Esophagus squamous epithelium (tissue), 5 donors: ENCODE measurements at places on chromosomes 7 and 10.

DNA sequence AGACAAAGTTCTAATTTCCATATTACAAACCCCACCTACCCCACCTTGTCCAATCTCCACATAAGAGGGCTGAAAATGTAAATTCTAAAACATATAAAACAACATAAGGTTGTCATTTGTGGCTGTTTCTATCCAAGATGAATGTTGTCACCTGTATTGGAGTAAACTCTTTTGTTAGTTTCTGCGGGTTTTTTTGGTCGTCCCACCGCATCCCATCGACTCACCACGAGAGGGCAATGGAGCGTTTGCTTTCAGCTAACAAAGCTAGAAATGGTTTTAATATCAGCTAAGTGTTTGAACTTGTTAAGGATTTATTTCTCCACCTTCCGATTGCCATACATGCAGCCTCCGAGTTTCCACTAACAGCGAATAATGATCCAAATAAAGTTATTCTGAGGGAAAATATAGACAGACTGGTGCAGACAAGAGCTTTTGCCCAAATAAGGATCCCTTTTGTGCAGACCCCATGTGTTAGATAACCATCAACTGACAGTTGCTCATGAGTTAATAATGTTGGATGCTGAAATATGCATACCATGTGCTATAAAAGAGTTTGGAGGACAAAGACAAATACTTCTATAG lies 137.2 kb downstream of the ARID5B start:
- no peak for DNase-seq

DNA sequence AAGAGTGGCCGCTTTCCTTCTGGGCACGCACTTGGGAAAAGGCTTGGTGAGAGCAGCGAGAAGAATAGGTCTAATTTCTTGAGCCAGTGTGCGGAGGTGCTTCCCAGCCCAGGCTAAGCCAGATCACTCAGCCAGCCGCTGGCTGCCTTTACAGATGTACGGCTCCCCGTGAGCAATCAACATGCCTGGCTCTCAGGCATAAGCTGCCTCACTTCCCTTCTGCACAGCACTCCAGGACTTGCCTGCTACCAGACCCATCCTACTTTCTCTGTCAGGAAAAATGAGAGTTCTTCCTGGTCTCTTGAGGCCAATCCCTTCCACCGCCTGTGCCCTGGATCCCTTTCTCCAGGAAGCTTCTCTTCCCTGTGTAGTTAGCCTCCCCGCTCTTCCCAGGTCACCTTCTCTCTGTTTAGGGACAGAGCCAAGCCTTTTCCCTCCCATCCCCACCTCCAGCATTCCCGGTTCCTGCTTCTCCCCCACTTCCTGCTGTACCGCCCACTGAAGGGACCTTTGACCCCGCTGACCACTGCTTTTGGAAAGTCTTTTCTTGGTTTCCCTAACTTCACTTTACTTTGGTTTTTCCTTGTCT lies 1.1 kb upstream of the ACTR3C start:
- DNase-seq = no peak

DNA sequence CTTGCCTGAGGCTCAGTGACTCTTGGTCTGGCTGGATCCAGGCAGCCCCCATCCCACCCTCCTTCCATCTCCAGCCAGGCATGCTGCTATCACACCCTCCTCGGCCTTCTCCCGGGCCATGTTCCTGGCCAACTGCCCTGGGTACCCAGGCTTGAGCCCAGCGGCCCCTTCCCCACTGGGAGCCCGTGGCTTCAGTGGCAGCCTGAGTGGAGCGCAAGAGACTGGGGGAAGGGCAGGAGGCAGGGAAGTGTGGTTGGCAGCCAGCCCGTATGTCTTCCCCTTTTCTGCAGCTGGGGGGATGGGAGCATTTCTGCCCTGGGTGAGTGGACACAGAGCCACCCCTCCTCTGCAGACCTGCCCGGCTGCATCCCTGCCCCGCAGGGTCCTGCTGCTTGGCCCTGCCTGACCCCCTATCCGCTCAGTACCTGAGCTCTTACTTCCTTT lies 148.5 kb downstream of the ARHGAP22 start:
- DNase-seq = no peak

- no peak for DNase-seq
These were observed 749.0 kb downstream of the SUGCT start for GRCh38 chr7:40883826-40884225.

DNA sequence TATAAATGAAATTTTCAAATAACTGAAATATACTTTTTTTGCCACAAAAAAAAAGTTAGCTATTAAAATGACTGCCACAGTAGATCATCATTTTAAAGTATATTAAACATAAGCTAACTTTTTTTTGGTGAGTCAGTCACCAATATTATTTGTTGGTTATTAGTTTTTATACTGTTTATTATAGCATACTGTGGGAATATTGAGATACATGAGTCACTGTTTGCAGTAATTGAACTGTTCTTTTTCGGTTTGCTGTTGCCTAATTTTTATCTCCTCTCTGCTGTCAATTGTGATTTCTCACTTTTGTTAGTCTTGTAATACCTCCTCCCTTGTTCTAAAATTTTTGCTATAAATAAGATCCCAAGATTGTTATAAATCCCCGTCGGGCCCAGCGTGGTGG lies 45.7 kb downstream of the BTAF1 start:
- no peak for DNase-seq

- no peak for DNase-seq
These were observed 523.0 kb downstream of the PTPRN2 start for GRCh38 chr7:158064631-158065030.

GRCh38 chr10:45552476-45552875 lies 120.1 kb downstream of the ZFAND4 start:
- no peak for DNase-seq

- DNase-seq = no peak
These were observed 62.5 kb upstream of the KCNMA1 start for GRCh38 chr10:77700086-77700485.

DNA sequence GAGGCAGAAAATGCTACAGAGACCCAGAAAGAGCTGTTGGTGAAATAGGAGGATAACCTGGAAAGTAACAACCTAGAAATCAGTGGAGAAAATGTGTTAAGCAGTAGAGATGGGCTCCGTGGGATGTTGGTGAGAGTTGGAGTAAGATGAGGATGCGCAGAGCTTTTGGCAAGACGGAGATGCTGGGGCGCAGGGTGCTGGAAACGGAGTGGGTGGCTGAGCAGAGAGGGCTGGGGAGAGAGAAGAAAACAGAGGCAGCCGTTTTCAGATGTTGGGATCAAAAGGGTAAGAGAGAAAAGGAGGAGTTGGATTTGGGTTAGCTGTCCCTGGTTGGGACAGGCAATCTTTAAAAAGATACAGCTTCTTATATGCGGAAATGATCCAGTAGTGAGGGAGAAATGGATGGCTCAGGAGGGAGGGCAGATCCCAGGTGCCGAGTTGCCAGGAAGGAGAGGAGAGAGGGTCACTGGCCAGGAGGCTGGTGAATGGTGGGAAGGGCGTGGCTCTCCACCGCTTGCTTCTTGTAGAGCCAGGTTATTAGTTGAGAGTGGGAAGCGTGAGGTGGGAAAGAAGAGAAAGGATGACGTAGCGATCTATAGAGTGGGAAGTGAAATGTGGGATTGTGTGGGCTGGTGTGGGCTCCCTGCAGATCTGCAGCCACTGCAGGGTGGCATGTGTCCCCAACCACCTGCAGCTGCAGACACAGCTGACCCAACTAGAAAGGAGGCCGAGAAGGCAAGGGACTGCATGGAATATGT lies 182.2 kb upstream of the SVIL start:
- no peak for DNase-seq

DNA sequence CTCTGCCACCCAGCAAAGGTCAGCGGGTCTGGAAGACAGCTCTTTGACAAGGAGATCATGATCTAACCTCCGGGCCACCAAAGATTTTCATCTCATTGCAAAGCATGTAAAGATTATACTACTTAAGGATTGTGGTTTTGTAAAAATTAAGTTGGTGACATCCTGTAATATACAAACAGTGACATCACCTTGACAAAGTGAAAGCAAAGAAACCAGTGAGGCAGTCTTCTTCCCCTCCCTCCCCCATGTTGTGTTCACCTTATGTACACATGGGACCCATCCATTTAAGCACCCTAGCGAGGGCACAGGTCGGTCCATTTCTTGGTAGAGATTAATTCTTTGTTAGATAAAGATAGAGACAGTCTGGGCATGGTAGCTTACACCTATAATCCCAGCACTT lies 3.9 kb downstream of the MDH2 start:
- no peak for DNase-seq

GRCh38 chr7:138246428-138246827 lies 170.2 kb downstream of the AKR1D1 start:
- DNase-seq = no peak

DNA sequence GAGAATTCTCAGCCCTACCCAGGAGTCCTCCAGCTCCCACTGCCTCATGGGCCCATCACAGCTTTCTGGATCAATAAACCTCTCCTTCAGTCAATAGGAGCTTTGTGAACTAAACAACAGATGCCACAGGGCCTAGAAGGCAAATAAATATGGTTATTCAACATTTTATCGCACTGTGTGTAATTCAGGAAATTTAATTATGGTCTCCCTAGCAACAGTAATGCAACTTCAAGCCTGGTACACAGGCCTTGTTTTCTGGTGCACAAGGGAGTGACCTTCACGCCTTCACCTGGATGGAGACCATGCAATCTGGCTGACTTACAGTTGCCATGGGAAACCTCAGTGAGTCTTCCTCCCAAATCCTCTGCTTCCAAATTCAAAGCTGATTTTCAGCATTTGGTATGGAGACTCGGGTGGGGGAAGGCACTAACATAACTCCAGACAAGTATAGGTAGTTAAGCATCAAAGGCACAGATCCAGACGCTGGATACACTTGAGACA lies 441.0 kb upstream of the NPVF start:
- DNase-seq = no peak

- no peak for DNase-seq
These were observed 1.8 kb upstream of the PFKFB3 start for GRCh38 chr10:6200734-6201515.

GRCh38 chr10:132884691-132885271 lies 57.6 kb downstream of the CFAP46 start:
- DNase-seq = no peak

- no peak for DNase-seq
These were observed 54.4 kb downstream of the COBL start for GRCh38 chr7:51261950-51262795.

GRCh38 chr7:20514364-20514763 lies 101.1 kb upstream of the ABCB5 start:
- DNase-seq = no peak

DNA sequence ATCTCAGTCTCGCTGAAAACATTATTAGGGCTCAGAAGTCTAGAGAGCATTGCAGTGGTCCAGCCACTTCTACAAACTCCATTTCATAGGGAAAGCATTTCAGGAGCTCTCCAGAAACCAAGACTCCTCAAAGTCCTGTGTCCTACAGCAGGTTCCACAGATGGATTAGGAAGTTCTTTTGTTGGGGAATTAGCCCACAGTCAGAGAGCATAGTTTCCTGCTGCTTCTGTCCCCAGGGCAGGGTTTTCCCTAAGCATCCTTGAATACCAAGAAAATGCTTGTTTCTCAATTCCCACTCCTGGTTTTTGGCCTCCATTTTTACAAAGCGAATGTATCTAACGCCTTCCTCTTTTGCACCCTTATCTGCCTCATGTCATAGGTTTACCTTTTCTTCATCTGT lies 235.9 kb upstream of the PODXL start:
- no peak for DNase-seq

DNA sequence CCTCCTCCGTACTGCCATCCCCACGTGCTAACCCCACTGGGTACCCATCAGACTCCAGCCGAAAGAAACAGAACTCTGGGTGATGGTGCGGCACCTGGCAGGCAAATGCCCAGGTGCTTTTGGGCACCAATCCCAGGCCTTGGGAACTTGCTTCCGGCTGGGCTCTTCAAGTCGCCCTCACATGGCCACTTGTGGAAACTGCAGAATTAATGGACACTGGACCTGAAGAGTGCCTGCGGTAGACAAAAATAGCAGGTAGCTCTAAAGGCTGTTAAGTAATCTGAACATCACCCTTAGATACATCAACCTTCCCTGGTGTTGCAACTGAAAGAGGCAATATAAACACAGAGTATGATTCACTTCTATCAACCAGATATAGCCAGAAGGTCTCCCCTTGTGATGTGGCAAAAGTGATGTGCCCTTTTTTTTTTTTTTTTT lies 644.4 kb downstream of the GRM8 start:
- no peak for DNase-seq

DNA sequence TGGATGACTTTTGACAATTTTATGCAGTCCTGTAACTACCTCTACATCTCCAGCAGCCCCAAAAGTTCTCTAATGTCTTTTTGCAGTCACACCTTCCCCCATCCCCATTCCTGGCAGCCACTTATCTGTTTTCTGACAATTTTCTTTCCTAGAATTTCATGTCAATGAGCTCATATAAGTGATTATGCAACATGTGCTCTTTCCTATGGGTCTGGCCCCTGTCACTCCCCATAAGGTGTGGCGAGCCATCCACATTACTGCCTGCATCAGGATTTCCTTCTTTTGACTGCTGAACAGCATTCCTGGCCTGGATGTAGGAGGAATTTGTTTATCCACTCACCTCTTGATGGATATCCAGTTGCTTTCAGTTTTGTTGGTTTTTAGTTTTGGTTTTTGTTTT lies 146.7 kb upstream of the MGMT start:
- no peak for DNase-seq

DNA sequence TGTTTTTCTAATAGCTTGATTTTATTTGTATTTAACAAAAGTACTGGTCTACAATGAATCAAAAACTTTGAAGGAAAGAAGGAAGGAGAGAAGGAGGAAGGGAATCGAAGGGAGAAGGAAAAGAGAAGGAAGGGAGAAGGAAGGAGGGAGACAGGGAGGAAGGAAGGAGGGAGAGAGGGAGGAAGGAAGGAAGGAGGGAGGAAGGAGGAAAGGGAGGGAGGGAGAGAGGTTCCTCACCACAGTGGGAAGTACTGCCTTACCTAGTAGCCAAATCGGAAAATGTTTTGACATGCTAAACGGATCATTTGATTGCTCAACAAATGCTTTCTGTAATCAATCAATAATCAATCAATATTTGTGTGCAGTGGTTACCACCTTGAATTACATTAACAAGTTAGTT lies 225.8 kb upstream of the CELF2 start:
- DNase-seq = no peak

DNA sequence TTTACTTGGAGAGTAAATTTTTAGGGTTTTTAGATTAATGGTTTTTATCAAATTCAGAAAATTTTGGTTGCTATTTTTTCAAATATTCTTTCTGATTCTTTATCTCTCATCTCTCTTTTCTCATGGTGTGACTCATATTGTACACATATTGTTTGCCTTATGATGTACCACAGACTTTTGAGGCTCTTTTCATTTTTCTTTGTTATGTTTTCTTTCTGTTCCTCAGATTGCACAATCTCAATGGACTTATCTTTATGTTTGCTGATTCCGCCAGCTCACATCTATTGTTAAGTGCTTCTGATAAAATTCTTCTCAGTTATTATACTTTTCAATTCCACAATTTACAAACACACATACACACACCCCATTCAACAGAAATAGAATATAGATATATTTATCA lies 168.2 kb upstream of the IGFBP3 start:
- no peak for DNase-seq

- no peak for DNase-seq
These were observed 30.0 kb upstream of the KNDC1 start for GRCh38 chr10:133129859-133130495.
